ENCODE measurements at places on chromosomes 3 and 15. TPM values are rescaled to one million over a fixed set of nuclear protein-coding genes. Genes with fewer than 3 reads are reported as not detected.

Gene ZNF80
- total RNA-seq, result 0.62 TPM

Gene CCDC9B
- total RNA-seq, result 29.7 TPM

Gene WDR72
- 0.80 TPM for total RNA-seq

Gene FOXL2NB
- not detected for total RNA-seq

Gene SCN10A
- total RNA-seq, result not detected

Gene ACTL6A
- total RNA-seq, result 35.6 TPM

DNA sequence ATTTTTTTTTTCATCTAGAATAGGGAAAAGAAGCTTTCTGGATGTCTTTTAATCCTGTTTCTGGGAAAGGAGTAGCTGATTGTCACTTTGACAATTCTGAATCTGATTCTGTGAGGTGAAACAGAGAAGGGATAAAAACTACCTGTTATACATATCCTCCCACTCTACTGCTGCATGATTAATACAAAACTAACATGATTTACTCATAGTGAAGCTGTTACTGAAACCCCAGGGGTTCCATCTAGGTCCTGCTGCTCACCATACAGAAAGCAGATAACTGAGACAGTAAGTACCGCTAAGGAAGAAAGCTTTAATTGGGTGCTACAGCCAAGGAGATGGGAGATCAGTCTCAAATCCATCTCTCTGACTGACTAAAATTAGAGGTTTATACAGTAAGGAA, 610.9 kb upstream of the ALCAM start:
- DNase-seq, result no peak

- DNase-seq, result no peak
Observed at GRCh38 chr15:79433276-79433990, 1.3 kb downstream of the MINAR1 start.

GRCh38 chr15:26125664-26126063, 262.5 kb upstream of the ATP10A start:
- DNase-seq, result peak; percentile 21

DNA sequence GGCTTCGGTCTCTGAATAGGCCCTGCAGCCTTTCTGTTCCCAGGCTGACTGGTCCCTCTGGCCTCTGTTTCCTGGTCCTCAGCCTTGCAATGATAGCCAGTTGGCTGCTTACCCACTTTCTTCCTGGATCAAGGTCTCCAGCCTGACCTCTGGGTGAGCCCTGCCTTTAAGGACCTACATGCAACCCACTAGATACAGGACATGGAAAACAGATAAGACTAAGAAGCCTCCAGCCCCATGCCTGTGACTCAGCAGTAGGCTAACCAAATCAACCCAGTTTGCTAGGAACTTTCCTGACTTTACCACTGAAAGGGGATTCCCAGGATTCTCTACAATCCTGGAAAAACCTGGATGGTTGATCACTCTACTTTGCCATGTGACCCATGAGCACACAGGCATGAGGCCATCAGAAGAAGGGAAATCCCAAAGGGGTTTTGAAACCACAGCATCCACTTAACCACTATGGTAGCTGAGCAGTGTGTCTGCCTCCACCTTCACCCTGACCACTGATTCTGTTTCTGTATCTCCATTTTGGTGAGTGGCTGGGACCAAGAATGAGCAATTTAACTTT, 188.1 kb downstream of the CHST2 start:
- no peak for DNase-seq

GRCh38 chr3:150945226-150946032, 27.1 kb downstream of the CLRN1 start:
- no peak for DNase-seq

DNA sequence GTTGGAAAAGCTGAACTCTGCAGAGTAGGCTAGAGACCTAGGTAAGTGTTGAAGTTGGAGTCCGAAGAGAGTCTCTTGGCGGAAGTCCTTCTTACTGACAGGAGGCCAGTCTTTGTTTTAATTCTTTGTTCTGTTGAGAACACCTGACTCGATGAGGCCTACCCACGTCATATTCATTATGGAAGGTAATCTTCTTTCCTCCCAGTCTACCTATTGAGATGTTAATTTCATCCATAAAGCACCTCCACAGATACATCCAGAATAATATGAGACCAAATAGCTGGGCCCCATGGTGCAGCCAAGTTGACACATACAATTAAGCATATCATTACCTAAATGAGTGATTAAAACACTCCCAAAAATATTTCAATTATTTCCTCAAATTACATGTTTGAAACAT, 515.5 kb downstream of the CADM2 start:
- DNase-seq, result no peak

- no peak for DNase-seq
Observed at GRCh38 chr3:63519426-63519825, 133.0 kb upstream of the SNTN start.

- DNase-seq, result no peak
Observed at GRCh38 chr3:25421747-25422146, 6.3 kb upstream of the RARB start.

- no peak for DNase-seq
Observed at GRCh38 chr3:25064681-25065080, 363.4 kb upstream of the RARB start.

- DNase-seq, result no peak
Observed at GRCh38 chr15:21267226-21267625, 173.1 kb downstream of the POTEB3 start.

DNA sequence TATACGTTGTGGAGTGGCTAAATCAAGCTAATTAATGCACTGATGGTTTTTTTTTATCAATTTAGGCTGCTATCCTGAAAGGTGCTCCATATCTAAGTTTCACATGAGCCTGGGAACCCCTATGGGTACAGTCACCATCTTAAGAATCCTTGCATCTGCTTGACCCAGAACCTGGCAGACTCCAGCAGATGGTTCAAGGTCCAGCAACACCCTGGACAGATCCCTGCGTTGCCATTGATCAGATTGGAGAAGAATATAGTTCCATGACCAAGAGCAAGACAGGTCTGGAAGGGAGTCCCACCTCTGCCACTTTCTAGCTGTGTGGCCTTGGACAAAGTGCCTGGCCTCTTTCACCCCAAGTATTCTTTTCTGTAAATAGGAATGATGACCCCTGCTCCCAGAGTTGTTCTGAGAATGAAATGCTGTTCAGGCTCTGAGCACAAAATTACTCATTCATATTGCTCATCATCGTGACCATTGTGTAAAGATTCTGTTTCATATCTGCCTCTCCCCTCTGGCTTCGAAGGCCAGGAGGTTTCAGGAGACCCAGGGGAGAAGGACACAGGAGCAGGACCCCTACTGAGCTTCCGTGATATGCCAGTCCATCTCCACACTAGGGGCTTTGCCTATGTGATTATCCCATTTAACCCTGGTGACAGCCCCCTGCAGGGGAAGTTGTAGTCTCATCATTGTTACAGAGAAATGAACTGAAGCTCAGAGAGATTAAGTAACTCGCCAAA, 30.0 kb upstream of the TSEN2 start:
- DNase-seq, result no peak

GRCh38 chr3:11850003-11850402, 3.3 kb upstream of the TAMM41 start:
- DNase-seq, result no peak

GRCh38 chr3:169165196-169166158, 498.0 kb downstream of the MECOM start:
- DNase-seq, result no peak

GRCh38 chr3:11629716-11630115, 14.0 kb downstream of the VGLL4 start:
- DNase-seq, result no peak
